ENCODE measurements at places on chromosomes 7 and 10.

DNA sequence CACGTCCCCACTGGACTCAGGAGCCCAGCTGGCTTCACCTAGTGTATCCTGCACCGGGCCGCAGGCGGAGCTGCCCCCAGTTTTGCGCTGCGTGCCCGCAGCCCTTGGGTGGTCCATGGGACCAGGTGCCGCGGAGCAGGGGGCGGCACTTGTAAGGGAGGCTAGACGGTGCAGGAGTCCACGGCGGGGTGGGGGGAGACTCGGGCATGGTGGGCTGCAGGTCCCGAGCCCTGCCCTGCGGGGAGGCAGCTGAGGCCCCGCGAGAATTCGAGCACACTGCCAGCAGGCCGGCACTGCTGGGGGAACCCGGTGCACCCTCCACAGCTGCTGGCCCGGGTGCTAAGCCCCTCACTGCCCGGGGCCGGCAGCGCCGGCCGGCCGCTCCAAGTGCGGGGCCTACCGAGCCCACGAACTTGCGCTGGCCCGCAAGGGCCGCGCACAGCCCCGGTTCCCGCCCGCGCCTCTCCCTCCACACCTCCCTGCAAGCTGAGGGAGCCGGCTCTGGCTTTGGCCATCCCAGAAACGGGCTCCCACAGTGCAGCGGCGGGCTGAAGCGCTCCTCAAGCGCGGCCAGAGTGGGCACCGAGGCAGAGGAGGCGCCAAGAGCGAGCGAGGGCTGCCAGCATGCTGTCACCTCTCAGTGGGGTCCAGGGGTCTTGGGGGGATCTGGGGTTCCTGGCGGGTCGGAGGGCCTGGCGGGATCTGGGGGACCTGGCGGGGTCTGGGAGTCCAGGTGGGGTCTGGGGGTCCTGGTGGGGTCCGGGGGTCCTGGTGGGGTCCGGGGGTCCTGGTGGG, 81.4 kb downstream of the VIPR2 start:
- no peak for DNase-seq

DNA sequence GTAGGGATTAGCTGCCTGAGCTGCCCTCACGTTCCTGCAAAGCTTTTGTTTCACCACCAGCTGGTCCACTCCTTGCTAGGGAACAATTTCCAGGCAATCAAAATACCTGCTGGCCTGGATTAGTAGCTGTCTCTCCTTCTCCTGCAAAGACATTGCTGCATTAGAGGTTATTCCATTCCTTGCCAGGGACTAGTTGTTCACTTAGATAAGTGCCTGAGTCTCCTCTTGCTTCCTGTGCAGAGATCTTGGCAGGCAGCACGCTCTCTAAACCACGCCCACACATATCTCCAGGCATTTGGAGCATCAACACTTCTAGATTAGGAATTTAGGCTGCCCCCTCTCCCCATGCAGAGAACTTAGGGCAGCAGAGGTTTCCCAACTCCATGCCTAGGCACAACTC, 150.4 kb upstream of the SMIM30 start:
- DNase-seq = no peak

DNA sequence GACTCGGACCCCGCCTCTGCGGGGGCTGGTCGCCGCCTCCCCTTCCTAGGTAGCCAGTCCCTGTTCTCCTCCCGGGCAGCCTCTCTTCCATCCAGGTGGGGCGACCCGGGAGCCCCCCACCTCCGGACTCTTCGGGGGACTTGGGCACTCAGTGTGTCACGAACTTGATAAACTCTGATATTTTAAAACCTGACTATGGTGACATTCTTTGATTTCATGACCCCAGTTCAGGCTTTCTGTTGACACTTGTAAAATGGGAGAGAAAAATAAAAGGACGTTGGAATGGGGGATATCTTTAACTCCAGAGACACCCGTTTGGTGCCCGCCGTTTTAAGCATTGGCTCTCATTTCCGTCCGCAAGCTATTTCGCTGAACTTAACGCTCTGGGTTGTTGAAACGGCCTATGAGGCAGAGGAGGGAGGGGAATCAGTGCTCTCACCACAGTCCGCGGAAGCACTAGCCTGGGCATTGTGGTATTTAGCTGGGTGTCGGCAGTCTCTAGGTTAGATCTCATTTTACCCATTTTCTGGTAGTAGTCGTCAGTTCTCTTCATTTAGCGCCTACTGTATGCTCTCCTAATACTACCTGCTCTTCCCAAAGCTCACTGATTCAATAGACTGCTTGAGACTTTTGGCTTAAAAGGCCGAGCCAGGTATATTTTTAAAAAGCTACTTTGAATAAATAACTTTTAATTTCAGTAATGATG, 738 bp downstream of the VPS26A start:
- DNase-seq = peak; percentile 82

- DNase-seq = peak; percentile 17
These were observed 171.3 kb downstream of the MAGI2 start for GRCh38 chr7:79282070-79282694.

DNA sequence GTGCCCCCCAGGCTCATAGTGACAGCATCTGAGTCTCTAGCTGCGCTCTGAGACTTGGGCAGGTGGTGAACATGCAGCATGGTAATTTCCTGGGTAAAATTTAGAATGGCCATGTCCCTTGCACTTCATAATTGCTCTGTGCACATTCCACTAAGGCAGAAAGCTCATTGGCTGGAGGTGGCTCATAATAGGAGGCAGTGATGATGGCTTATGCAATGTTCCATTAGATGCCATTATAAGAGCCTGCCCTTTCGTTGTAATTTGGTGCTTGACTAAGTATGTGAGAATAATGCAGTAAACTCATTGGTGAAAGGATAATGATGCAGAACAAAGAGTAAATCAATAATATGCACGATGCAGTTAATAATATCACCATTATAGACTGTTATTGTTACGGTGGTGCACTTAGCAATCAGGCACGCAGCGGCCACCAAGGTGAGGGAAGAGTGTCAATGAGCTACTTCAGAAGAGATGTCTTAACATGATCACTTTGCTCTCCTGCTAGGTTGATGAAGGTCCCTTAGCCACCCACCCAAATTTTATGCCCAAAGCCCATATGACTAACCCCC, 545.9 kb downstream of the KCNMA1 start:
- DNase-seq = no peak

DNA sequence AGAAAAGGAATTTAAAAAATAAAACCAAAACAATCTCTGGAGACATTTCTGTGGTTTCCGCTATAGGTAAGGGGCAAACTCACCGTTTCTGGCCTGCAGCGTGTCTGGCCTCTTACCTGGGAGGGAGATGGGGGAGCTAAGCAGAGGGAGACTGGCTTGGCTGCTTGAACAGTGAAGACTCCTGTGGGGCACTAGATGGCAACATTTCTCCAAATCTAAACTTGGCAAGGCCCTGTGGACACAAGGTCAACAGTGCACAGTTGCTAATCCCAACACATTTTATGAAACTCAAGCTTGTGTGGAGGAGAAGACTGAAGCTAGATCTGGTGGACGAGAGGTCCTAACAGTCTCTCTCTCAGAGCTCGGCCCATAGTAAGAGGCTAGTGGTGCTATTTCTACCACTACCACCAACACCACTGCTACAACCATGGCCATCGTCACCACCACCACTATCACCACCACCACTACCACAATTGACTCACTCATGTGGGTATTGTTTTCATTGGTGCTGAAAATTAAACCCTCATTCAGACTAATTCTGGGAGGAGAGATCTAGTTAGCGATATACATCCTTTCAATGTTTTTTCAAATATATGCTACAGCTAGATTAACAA, 28.4 kb upstream of the CDHR3 start:
- DNase-seq = peak; percentile 55

DNA sequence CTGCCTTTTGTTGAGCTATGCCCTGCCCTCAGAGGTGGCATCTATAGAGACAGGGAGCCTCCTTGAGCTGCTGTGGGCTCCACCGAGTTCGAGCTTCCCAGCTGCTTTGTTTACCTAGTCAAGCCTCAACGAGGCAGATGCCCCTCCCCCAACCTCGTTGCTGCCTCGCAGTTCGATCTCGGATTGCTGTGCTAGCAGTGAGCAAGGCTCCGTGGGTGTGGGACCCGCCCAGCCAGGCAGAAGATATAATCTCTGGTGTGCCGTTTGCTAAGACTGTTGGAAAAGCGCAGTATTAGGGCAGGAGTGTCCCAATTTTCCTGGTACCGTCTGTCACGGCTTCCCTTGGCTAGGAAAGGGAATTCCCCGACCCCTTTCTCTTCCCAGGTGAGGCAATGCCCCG, 88.4 kb upstream of the CDK6 start:
- DNase-seq = no peak

GRCh38 chr10:59006511-59007306, 169.7 kb upstream of the PHYHIPL start:
- peak; percentile 54 for DNase-seq

GRCh38 chr10:75181073-75181472, 29.5 kb upstream of the VDAC2 start:
- no peak for DNase-seq

- DNase-seq = no peak
These were observed 121.6 kb downstream of the SPAG6 start for GRCh38 chr10:22466763-22467334.

DNA sequence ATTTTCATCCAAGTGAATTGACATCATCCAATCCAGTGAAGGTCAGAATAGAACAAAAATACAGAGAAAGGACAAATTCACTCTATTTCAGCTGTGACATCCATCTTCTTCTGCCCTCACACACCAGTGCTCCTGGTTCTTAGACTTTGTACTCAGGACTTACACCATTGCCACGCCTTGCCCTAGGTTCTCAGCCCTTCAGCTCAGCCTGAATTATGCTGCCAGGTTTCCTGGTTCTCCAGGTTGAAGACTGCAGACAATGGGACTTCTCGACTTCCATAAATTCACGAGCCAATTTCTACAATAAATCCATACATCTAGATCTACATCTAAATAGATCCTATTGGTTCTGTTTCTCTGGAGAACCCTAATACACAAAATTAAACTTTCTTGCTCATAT, 181.2 kb upstream of the KCND2 start:
- DNase-seq = no peak

- DNase-seq = peak; percentile 69
These were observed 1.6 kb downstream of the ZRANB1 start for GRCh38 chr10:124943301-124944092.

DNA sequence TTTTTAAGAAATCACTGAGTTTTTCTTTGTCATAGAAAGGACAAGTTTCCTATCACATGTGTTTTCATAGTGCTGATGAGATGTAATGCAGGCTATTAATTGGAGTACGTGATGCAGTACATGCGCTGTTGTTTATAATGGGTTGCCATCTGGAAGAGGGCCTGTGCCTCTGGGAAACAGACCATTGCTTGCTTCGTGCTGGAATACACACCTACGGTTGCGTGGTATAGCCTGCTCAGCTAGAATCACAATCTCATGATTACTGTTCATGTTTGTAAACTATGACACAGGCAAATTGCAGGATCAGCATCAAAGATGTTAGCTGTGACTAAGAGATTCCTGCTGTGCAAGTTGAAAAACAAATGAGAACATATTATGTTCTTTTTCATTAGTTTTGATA, 107.2 kb upstream of the STEAP1B start:
- DNase-seq = no peak

DNA sequence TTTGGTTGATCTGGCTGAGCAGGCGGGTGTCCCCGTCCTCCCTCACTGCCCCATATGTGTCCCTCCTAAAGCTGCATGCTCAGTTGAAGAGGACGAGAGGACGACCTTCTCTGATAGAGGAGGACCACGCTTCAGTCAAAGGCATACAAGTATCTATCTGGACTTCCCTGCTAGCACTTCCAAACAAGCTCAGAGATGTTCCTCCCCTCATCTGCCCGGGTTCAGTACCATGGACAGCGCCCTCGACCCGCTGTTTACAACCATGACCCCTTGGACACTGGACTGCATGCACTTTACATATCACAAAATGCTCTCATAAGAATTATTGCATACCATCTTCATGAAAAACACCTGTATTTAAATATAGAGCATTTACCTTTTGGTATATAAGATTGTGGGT, 26.9 kb upstream of the TRIM56 start:
- peak; percentile 78 for DNase-seq

DNA sequence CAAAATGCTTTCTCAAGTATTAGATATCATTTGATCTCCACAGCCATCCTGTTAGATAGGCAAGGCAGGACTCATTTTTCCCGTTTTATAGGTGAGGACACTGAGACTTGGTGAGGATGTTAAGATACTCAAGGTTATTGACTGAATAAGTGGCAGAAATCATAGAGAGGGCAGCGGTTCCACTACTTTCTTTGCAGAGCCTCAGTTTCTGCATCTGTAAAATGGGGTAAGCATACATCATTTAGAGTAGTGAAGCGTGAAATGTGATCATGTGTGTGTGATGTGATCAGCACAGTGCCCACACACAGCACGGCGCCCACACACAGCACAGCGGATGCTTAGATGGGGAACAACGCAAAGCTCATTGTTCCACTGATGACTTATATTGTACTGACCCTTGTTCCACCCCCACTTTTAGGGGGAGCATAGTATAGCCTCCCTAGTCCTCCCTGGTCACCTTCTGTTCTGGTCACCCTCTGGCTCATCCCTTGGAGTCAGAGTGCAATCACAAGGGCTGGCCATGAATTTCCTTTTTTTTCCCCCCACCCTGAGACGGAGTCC, 10.5 kb downstream of the UBTD1 start:
- DNase-seq = no peak

- DNase-seq = peak; percentile 59
These were observed 2.3 kb downstream of the HNRNPA2B1 start for GRCh38 chr7:26198133-26198780.

- DNase-seq = no peak
These were observed 22.0 kb downstream of the IMMP2L start for GRCh38 chr7:111540199-111540815.

- DNase-seq = peak; percentile 48
These were observed 909.7 kb downstream of the DNAJB9 start for GRCh38 chr7:109479388-109479787.

DNA sequence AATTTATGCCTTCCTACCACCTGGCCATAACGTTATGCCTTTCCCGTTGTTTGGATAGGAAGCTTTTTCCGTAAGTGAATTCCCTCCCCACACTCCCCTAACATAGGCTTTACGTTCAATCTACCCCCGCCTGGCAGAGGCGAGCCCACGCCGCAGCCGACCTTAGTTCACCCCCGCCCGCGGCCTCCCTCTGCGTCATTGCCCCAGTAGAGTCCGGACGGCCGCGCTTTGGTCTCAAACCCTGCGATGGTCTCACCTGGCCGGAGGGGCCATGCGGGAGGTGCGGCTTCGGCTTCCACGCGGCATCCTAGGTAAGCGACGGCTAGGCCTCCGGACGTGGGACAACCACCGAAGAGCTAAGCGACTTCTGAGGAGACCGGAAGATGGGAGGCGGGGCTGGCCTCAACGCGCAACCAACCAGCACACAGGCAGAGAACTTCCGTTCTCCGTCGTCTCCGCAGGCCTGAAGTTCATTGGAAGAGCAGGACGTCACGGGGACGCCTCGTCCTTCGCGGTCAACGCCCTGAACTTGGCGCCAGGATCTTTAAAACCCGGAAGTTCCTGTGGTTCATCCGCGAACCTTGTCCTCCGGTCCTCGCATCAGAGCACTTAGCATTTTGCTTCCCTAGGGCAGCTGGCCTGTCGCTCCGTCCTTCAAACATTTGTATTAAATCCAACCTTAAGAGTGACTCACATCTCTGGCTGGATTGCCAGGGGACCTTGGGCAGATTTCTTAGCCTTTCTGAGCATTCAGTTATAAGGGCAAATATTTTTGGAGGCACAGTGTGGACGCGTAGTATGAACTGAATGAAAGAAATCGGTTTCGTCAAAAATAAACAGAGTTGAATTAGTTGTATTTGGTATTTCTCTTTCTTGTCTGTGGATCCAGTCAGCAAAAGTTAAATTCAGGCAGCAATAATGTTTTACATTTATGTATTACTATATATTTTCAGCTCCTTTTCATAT, at the start of gene CHCHD2:
Gene CHCHD2 (minus strand): TSS at position 369 of the 966 bp plus-strand sequence. CDS start 63 bp downstream, at position 306.
- DNase-seq = peak; percentile 100

Measured in RKO (cell line).